Activated CD4-positive, CD25-positive, alpha-beta regulatory T cell treated with anti-CD3 and anti-CD28 coated beads, Interleukin-2, amount 50 U/mL, for 16 hours (primary cell): ENCODE measurements at places on chromosomes 16 and 17.

GRCh38 chr16:64238571-64238970 is 883.3 kb downstream of the CDH11 start:
- no peak for DNase-seq

DNA sequence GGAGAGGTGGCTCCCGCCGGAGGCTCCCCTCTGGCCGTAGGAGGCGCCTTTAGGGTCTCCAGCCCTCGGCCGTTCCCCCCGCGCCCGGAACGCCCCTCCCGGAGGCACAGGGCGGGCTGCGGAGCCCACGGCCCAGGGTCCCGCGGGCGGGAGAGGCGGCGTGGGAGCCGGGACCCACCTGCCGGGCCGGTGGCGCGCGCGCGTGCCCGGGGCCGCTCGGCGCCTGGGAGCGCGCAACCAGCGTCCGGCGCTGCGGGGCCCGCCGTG is at the start of gene MIF4GD:
MIF4GD (minus strand) TSS at position 266 of the 267 bp plus-strand sequence. CDS start 1,036 bp downstream, outside the sequence.
- no peak for DNase-seq

GRCh38 chr17:56891751-56892150 is 22.1 kb downstream of the TRIM25 start:
- DNase-seq: no peak

GRCh38 chr17:1110862-1111598 is 68.8 kb downstream of the ABR start:
- no peak for DNase-seq

GRCh38 chr17:63850401-63850800 is 7.9 kb upstream of the SMARCD2 start:
- no peak for DNase-seq

- DNase-seq: no peak
Measured at GRCh38 chr16:79959226-79959625, 358.7 kb upstream of the MAF start.

- DNase-seq: no peak
Measured at GRCh38 chr17:74408815-74409214, 23.1 kb upstream of the GPRC5C start.

- no peak for DNase-seq
Measured at GRCh38 chr16:16973707-16974591, 496.8 kb downstream of the XYLT1 start.

- no peak for DNase-seq
Measured at GRCh38 chr17:41695134-41695661, 6.5 kb downstream of the EIF1 start.

DNA sequence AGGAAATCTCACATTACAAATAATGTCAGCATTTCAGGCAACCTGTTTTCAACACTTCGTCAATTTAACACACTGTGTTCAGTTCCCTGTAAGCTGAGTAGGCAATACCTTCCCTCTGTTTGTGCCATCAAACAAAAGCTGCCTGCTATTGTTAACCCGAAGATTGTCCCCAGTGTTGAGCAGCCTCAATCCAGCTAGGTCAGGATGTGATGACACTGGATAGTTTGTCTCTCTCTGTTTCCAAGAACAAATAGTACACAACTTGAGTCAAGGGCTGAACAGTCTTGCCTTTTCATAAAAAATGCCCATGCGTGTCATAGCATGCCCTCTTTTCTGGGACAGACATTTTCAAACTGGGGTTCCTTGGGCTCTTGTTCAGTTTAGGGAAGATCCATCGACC is 36.4 kb downstream of the HSD17B2 start:
- DNase-seq: no peak

DNA sequence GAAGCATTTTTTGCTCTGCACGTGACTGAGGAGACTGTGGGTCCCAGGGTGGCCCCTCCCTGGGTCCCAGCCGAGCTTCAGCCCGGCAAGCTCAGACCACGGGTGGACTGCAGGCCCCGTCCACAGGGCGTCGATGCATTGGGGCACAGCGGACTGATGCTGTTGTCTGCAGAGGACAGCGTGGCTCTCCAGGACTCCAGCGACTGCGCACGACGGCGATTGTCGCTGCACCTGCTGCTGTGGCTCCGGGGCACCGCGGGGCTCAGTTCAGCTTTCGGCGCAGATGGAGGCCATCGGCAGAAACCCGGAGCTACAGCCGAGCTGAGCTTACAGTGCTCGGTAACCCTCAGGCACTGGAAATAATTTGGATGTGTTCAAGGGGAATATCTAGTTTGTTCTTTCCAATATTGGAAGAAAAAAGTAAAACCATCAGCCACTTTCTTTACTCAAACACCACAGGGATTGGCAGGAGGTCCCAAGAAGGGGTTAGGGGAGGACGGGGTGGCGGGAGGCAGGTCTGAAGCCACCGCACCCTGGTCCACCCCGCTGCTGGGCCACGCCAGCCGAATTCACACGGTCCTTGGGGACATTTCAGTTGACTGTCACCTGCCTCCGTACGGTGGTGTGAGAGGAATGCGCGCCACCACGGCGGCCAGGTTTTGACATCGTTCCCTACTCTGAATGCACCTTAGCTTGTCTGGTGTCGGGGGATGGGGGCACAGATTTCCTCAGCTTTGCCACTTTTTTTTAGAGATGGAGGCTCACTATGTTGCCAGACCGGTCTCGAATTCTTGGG is 88.7 kb upstream of the RPH3AL start:
- DNase-seq: no peak

DNA sequence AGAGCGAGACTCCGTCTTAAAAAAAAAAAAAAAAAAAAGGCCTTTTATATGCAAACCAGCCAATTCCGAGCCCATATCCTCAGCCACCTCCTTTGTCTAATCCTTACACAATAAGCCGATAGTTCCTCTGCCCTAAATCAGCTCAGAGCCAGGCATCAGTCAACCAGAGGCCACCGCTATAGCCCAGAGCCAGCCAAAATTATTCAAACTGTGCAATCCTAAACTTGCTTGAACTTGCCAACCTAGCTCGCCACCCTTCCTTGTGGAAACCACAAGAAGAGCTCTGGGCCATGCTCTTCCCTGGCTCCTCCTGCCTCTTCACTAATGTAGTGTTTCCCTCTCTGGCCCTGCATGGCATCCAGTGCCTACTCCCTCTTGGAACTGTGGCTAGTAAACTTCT is 17.7 kb downstream of the ITGAL start:
- DNase-seq: no peak

- DNase-seq: peak; percentile 88
Measured at GRCh38 chr17:21042458-21043295, at the start of gene USP22. Gene USP22, minus strand, starts transcription at chr17:21043011. Its CDS starts 176 bp downstream, at chr17:21042835.

DNA sequence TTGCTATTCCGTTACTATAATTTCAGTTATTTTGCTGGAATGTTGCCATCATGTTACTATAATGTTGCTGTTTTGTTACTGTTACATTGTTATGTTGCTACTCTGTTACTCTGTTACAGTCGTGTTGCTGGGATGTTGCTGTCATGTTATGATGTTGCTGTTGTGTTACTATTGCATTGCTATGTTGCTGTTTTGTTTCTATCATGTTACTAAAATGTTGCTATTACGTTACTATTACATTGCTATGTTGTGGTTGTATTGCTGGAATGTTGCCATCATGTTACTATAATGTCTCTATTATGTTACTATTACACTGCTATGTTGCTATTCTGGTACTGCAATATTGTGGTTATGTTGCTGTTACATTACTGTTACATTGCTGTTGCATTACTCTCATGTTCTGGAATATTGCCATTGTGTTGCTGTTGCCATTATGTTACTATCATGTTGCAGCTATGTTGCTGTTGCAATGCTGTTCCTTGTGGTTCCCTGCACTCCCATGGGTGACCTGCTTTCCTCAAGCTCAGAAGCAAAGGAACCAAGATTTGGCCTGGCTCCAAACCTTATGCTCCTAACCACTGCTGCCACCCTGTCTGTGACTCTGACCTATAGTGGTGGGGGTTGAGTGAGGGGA is 64.4 kb downstream of the ABCC6 start:
- no peak for DNase-seq

DNA sequence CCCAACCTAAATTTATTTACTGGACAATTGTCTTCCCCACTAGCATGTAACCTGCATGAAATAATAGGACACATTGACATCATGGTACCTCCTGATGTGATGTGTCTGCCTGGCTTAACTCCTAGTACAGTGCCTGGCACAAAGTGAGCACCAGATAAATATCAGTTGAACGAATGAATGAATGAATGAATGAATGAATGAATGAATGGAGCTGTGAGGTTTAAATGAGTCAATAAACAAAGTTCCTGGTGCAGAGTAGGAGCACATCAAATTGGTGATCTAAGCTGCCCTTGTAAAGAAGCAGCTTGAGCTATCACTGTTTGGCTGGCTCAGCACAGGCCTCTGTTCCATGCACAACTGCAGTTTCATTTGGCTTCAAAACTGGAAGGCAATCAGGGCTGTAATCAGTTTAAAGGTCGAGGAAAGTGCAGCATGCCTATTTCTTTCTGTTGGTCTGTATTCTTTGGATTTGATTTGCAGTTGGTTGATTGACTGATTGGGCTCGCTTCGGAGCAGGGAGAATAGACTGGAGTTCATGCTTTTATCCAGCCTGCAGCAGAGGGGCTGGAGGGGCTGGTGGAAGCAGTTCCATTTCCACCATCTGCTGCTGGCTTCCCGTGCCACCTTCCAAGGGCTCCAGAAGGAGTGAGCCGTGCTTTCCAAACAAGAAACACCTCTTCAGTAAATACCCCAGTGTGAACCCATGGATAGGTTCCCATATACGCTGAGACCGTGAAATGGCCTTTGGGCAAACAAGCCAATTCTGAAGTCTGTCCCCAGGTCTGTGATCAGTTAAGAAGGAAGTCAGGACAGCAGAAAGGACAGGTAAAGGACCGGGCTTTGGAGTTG is 54.6 kb downstream of the GPRC5B start:
- DNase-seq: no peak
